ENCODE measurements at places on chromosomes 11 and 22.

- DNase-seq = no peak
Measured at GRCh38 chr22:32478994-32479393, 4.4 kb downstream of the FBXO7 start.

DNA sequence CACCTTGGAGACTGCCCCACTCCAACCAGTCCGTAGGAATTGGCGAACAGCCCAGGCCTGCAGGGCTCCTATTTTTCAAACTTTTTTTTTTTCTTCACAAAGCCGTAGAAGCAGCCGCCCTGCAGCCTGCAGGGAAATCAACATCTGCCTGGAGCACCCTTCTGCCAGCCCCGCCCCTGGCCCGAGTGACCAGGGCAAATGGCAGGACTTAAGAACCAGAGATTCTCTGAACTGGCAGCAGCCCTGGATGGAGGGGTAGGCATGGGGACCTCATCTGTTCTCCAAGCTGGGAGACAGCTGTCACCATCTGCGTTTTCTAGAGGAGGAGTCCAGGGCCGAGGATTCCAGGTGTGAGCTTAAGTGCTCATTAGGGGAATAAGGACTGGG lies 5.6 kb downstream of the SCN2B start:
- no peak for DNase-seq

- no peak for DNase-seq
Measured at GRCh38 chr11:9330387-9331384, 16.3 kb upstream of the TMEM41B start.

- DNase-seq = no peak
Measured at GRCh38 chr22:20511578-20512229, 4.3 kb downstream of the MED15 start.

- no peak for DNase-seq
Measured at GRCh38 chr22:39092111-39092862, 4.8 kb upstream of the APOBEC3H start.

DNA sequence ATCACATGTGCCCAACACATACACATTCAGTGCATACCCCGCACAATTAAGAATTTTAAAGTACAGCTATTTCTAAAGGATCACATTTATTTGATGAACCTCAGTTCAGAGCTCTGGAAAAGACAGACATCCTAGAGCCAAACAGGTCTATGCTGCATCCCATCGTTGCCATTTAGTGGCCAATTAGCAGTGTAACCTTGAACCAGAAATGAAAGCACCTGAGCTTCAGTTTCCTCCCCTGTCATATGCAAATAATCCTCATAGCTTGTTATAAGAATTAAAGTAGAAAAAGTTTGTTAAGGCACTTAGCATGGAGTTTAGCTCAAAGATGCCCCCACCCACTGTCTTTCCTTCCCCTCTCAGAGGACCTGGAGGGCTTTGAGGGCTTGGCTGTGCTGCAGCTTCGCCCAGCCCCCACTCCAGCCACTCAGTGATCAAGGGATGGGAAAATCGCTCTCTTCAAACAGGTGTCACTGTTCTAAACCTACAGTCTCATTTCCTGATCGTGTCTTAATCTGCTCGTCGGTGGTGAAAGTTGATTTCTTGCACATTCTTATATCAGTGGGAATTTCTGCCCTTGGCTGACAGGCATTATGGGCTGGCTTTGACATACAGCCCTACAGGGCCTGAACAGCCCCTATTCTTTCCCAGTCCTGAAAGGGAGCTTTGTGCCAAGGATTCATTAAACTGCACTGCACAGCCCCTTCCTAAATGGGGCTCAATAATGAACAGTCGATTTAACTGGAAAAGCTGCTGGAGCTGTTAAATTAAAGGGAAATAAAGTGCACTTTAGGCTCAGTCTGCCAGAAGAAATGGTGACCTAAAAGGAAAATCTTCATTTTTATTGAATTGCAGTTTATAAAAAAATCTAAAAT lies 23.3 kb upstream of the FAM181B start:
- no peak for DNase-seq

- DNase-seq = no peak
Measured at GRCh38 chr11:93236741-93237675, 39.2 kb upstream of the SLC36A4 start.

GRCh38 chr11:62627713-62628112 lies 5.9 kb upstream of the B3GAT3 start:
- DNase-seq = no peak

- no peak for DNase-seq
Measured at GRCh38 chr11:120029321-120029720, 108.6 kb downstream of the TRIM29 start.

DNA sequence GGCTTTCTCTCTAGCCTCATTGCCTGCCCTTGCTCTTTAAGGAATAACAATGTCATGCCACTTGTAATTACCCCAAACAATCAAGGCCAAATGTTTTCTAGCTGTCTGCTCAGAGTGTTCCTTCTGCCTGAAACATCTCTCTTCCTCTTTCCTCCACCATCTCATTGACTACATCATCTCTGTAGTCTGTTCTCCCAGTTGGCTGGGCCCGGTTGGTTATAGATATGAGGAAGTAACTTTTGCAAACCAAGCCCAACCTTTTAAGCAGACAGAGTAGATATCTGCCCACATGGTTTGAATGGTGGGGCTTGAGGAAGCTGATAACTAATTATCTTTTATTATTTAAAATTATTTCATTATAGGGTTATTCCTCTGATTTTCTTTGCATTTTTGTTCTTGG lies 104.5 kb downstream of the NTM start:
- DNase-seq = no peak

DNA sequence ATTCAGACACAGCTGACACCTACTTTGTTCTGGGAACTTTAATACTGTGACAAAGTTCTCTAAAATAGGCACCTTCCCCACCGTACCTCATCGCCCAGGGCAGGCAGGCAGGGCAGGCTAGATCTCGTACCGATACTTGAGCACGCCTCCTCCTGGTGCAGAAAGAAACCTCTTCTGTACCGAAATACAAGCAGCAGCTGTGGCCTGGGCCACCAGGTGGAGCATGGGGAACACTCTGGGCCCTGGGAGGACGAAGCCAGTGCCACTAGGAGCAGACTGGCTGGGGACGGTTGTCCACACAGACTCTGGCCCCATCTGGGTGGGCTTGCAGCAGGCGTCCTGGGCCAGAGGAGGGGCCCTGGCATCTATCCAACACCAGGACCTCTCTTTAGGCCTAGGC lies 12.8 kb downstream of the PMM1 start:
- no peak for DNase-seq

DNA sequence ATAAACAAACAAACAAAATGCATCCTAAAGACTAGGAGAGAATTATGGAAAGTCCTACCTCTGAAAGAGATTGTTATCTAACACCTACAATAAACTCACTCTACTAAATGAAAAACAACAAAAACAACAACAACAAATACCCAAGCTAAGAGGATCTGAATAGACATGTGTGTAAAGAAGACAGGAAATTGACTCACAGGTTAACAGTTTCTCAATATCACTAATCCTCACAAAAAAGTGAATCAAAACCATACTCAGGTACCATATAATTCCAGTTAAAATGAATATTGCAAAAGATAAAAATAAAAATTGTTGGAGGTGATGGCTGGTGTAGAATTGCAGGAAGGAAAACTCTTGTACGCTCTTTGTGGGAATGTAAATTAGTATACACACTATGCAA lies 110.4 kb upstream of the TOP3B start:
- DNase-seq = no peak

DNA sequence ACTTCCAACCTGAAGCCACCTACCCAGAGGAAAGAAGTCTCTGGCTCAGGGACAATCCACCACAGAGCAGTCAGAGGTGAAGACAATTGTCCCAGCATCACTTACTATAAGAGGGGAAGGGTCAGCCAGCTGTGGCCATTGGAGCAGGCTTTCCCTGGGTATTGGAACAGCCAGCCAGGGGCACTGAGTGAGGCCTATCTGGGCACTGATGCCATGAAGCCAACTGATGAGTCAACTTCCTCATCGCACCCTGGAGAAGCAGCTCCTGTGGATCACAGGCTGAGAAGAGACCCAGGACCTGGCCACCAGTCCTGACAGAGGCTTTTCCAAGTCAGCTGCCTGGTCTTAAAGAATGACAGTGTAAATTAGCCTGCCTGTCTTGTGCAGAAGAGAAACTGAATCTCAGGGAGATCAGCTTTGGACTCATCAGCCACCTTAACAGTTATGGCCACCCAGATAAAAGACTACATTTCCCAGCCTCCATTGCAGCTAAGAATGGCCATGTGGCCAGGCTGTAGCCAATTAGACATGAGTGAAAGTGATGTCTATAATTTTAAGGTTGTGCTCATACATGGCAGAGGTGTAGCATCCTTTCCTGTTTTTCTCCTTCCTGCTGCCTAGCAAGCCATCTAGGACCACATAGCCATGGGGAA lies 19.0 kb downstream of the CHST1 start:
- DNase-seq = no peak

GRCh38 chr22:50074551-50075530 lies 10.4 kb downstream of the MLC1 start:
- DNase-seq = no peak

GRCh38 chr11:14081581-14082231 lies 119.2 kb downstream of the SPON1 start:
- no peak for DNase-seq

GRCh38 chr11:29452146-29452545 lies 564.7 kb downstream of the KCNA4 start:
- no peak for DNase-seq

DNA sequence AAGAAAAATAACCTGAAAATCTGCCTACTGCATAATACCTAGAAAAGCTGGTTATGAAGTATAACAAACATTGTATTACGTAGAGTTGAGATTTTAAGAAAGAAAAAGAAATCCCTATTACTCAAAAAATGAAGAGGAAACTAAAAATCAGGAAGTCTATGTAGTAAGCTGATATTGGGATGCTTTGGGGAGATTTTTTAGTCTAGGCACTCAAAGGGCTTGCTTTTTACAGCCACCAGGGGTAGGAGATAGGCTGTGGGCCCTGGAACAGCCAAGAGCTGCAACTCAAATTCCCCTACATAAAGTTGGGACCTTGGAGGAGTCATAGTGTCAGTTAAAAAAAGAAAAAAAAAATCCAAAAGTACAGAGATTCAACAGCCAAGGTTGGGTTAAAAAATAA lies 90.4 kb downstream of the RELT start:
- DNase-seq = no peak

DNA sequence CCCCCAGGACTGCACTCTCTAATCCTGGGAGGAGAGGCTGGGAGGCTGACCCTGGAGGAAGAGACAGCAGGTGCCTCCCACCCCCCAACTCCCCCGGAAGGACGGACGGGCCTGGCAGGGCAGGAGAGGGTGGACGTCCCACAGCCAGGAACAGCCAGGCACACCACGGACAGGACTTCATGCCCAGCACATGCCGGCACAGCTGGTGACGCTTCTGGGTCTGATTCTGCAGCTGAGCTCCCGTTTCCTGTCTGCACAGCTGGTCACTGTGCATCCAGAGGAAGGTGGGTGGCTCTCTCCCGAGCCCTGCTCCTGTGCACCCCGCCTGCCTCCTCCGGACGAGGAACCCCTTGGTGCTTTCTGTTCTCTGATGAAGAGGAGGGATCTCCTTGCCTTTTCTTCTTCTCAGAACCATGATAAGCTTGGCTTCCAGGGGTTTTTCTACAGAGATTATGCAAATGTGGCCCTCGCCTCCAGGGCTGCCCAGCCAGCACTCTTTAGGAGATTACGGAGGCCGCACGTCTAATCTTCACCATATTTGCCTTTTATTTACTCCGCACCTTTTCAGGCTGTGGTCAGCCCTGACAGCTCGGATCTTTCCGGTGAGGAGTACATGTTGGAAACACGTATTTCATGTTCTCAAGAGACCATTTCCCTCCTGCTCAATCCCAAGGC lies 1295.8 kb downstream of the BRD1 start:
- DNase-seq = no peak

GRCh38 chr22:37044634-37045625 lies 6.6 kb upstream of the KCTD17 start:
- DNase-seq = no peak

GRCh38 chr11:103633819-103634590 lies 402.4 kb upstream of the DDI1 start:
- no peak for DNase-seq

GRCh38 chr22:45996241-45997076 lies 19.5 kb upstream of the WNT7B start:
- no peak for DNase-seq

GRCh38 chr11:73116636-73117035 lies 25.5 kb downstream of the FCHSD2 start:
- DNase-seq = no peak

DNA sequence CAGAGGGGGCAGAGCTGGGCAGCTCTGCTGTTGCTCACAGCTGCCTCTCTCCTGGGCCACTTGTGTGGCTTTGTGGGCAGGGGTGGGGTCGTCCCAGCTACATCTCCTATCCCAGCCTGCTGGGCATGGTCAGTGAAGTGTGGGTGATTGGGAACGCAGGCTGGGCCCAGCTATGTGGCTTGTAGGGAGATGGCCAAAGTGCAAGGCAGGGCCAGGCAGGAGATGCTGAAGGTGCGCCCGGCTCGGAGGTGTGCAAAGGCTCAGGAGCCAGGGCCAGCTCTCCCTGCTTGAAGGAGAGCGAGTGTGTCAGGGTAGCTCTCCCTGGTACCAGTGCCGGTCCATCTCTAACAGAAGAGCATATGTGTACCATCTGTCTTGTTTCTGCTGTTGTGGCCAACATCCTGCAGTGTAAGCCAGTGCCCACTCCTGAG lies 8.4 kb upstream of the RANBP1 start:
- DNase-seq = no peak

- no peak for DNase-seq
Measured at GRCh38 chr11:93984936-93985335, 36.2 kb upstream of the HEPHL1 start.

DNA sequence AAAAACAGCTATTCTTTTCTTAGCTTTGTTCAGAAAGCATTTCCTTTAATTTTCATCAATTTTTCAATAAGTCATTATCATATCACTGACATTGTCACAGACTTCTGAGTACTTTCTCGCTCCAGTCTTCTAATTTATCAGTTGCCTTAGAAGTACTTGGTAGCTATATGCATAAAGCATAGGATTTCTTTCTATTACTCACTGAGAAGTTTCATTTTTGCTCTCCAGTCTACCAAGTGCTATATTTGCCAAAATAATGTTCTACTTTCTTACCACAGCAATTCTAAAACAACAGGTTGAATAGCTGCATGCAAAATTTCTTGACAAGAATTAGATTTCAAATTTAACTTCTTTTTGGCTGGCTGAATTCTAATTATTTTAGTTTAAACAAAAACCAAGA lies 116.3 kb downstream of the STK33 start:
- DNase-seq = no peak

DNA sequence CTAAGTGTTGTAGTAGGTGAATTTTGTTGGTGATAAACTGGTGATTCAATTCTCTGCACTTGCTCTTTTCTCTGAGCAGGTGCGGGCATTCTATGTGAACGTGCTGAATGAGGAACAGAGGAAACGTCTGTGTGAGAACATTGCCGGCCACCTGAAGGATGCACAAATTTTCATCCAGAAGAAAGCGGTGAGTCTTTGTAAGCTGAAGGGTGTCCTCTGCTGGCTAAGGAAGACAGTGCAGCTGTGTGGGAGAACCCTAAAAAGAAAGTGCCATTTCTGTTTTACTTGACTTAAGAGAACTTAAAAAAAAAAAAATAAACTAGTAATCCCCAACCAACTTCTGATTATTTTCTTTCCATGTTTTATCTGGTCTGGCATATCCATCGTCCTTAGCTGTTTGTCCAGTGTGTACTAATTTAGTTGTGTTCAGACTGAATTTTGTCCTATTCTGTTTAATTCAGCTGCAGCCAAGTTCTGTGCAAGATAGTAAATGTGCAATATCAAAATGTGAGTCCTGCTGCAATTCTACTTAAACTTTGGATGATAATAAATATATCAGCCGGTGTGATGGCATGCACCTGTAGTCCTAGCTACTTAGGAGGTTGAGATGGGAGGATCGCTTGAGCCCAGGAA lies 29.6 kb downstream of the CAT start:
- no peak for DNase-seq
